ENCODE measurements at places on chromosomes 13 and 19. TPM values are rescaled to one million over a fixed set of nuclear protein-coding genes. Genes with fewer than 3 reads are reported as not detected.

Gene CCNA1
- total RNA-seq: 0.75 TPM

- no peak for DNase-seq
Observed at GRCh38 chr19:19544257-19544953, 6.3 kb downstream of the CILP2 start.

Gene FARSA
- total RNA-seq: 32.5 TPM

- no peak for DNase-seq
Observed at GRCh38 chr19:5934069-5934401, 20.0 kb downstream of the CAPS start.

- DNase-seq: no peak
Observed at GRCh38 chr19:5334824-5335500, 5.7 kb downstream of the PTPRS start.

DNA sequence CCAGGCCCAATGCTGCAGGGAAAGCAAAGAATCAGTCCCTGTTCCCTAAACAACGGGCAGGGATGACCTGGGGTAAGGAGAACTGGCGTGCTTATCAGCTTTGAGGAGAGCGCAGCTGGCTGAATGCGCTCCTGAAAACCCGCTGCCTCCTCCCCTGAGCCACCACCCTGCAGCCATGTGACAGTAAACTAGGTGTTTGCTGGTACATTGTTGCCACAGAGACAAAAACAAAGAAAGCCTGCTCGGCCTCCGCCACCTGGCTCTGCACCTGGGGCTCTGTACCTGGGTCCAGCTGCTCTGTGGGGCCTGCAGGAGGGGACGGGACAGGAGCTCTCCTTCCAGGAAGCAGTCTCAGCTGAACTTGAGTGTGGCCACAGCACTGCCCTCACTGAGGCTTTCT, 21.8 kb downstream of the MCF2L start:
- DNase-seq: no peak

- DNase-seq: peak; percentile 87
Observed at GRCh38 chr13:110471833-110472162, 89.7 kb downstream of the RAB20 start.

Gene ZNF568
- 29.8 TPM for total RNA-seq

- peak; percentile 44 for DNase-seq
Observed at GRCh38 chr19:2775556-2776430, 7.3 kb downstream of the SGTA start.

- DNase-seq: no peak
Observed at GRCh38 chr19:47353307-47353712, 4.2 kb downstream of the DHX34 start.

GRCh38 chr13:97332742-97333141, 101.2 kb upstream of the RAP2A start:
- DNase-seq: peak; percentile 42

DNA sequence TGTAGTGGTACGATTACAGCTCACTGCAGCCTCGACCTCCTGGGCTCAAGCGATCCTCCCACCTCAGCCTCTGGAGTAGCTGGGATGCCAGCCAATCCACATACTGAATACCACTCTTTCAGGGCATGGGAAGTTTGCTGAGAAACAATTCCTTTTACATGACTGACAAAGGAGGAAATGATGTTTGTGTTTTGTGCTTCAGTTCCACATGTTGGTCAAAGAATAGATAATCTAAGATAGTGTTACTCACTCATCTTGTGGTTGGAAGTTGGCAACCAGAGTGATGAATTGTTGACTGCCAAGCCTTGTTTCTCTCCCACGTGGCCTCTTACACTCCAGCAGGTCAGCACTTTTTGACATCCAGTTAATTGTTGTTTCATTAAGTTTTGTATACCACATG, 7.6 kb downstream of the MBD3L2B start:
- DNase-seq: no peak

- no peak for DNase-seq
Observed at GRCh38 chr13:25281193-25281934, 5.9 kb downstream of the MTMR6 start.

Gene CRB3
- not detected for total RNA-seq

- no peak for DNase-seq
Observed at GRCh38 chr13:69571606-69572323, 535.9 kb upstream of the ATXN8OS start.

Gene CEACAM8
- total RNA-seq: 0.04 TPM

DNA sequence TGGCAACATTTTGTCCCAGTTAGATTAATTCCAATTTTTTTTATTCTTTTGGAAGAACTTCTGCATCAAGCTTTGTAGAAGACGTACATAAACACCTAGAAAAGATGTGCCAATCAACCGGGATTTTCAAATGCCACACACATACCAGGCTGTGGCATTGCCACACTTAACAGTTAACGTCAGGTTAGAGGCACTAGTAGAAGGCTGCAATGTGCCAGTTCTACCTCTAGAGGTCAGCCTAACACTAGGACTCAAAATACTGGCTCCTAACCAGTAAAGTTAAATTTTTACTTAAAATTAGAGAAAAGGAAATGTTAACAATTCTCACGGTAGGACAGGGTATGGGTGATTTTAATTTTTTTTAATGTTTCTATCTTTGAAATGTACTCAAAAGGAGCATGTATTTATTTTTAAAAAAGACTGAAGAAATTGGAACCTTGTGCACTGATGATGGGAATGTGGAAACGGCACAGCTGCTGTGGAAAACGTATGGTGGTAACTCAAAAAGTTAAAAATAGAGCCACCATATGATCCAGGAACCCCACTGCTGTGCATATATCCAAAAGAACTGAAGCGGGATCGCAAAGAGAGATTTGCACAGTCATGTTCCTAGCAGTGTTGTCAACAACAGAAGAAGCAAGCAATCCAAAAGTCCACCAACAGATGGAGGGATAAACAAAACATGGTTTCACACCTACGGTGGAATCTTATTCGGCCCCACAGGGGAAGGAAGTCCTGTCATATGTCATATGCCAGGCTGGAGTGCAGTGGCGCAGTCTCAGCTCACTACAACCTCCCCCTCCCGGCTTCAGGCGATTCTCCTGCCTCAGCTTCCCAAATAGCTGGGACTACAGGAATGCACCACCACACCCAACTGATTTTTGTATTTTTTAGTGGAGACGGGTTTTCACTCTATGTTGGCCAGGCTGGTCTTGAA, 30.3 kb downstream of the CRYL1 start:
- peak; percentile 85 for DNase-seq

Gene DNAJC15
- total RNA-seq: 14.6 TPM

DNA sequence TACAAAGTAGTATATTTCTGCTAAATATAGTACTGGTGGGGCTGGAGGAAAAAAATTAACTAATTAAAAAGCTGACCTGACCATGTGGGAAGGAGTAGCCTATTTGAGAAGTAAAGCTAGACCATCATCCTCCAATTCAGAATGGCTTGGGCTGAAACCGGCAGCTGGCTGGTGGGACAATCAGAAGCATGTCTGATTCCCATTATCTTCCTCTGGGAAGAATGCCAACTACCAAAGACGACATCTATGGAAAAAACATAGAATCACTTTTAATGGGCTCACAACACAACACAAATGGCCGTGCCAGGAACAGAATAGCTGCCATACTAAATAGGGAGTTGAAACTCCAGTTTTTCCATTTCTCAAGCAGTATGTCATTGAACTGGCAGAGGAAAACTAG, 120.4 kb upstream of the FREM2 start:
- peak; percentile 79 for DNase-seq

Gene AZU1
- 0.18 TPM for total RNA-seq

GRCh38 chr13:79121286-79121685, 284.8 kb downstream of the RBM26 start:
- DNase-seq: no peak

DNA sequence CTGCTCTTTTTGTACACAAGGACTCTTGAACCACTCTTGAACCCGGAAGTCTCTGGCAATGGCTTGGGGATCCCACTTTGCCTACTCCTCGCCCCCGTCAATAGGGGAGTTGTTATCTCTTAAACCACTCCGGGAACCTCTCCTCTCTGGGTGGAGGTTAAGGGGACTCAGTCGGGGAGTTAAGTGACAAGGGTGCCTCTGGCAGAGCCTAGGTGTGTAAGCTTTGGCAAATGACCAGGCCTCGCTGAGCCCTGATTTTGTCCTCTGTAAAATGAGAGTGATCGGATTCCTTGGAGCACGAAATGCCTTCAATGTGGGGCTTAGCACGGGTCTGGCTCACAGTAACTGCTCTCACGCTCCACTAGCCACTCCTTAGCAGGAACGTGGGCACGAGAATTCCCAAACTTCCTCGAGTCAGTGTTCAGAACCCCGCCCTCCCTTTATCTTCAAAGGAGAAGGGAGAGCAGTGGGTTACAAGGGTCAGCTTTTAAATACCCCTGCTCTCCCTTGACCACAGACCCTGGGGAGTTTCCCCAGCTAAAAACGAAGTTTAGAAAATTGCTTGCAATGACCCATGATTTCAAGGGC, 193.3 kb downstream of the KATNAL1 start:
- peak; percentile 31 for DNase-seq

DNA sequence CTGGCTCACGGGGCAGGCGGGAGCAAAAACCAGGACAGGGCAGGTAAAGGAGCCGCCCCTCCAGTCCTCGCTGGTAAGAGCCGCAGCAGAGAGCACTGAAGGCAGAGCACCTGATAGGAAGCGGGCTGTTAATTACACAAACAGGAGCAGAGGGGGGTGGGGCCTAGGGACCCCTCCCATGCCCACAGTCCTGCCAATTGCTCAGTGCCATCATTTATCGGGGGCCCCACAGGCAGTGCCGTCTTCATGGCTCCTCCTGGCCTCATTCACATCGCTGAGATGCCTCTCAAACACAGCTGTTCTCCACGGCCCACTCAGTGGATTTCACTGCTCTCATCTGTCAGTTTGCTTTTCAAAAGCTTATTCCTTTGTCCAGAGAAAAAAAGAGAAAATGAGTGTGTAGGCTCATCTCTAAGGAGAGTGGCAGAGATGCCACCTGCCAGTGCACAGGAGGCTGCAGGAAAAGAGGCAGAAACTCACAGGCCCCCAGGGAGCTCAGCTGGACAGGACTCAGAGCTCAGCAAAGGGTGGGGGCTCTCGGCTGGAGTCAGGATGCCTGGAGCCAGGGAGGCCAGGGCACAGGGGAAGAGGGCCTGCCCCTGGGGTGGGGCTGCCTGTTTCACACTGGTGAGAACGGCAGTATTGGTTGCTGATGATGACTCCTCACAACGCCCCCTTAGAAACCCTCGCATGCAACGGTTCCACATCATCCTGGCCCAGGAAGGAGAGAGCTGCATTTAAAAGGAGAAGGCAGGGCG, 174.6 kb downstream of the COL4A1 start:
- peak; percentile 48 for DNase-seq

DNA sequence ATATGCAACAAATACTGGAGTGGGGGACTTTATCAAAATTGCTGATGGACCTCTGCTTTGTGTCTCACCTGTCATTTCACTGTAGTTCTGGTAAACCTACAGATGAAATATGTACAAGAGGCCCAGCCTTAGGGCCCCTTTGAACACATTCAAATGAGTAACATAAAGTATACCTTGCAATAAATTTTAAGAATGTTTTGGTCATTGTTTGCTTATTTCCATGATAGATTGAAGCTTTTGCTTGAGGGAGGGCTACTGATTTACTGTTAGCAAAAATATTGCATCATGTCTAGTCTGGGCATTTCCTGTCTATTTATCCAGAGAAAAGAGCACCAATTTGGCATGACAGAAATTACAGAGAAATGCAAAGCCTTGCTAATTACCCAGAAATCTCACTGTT, 705.5 kb upstream of the PCDH9 start:
- no peak for DNase-seq

DNA sequence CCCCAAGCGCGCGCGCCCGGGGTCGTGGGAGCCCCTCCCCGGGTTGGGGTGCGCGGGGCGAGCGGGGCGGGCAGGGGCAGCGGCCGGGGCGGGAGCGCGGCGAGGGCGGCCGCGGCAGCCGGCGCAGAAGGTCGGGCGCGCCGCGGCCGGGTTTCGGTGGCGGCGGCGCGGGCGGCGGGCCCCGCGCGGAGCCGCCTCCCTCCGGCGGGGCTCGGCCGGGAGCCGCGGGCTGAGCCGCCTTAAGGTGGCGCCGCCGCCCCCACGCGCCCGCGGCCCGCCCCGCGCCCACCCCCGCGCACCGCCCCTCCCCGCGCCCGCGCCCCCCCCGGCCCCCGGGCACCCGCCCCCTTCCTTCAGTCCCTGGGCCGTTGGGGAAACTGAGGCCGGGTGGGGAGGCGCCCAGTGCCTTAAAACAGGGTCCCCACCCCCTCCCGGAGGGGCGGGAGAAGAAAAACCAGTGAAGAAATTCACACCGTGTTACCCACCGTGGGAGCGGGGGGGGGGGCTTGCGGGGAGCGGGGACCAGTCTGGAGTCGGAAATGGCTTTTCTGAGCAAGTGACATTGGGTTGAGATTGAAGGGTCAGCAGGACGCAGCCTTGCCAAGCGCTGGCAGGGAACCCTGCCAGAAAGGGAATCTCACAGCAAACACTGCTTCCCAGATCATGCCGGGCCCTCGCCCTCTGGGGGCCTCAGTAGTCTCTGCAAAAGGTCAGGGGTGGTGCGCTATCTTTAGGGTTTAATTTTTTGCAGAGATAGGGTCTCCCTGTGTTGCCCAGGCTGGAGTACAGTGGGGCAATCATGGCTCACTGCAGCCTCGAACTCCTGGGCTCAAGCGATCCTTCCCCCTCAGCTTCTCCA, at the start of gene TLE2:
Gene TLE2, minus strand, starts transcription at position 216 of the 859 bp plus-strand sequence. CDS start 376 bp downstream, outside the sequence.
- DNase-seq: peak; percentile 54

DNA sequence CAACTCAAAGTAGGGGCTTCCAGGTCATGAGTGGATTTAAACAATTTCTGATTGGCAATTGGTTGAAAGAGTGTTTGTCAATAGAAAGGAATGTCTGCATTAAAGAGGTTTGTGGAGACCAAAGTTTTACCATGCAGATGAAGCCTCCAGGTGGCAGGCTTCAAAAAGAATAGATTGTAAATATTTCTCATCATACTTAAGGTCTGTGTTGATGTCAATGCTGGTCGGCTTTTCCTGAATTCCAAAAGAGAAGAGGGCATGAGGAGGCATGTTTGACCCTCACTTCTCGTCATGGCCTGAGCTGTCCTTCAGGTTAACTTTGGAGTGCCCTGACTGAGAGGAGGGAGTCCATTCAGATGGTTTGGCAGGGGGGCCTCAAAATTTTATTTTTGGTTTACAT, 125.4 kb upstream of the RFC3 start:
- DNase-seq: no peak
